ENCODE measurements at places on chromosomes 7 and 10. TPM values are rescaled to one million over a fixed set of nuclear protein-coding genes. Genes with fewer than 3 reads are reported as not detected.

Gene HOXA3
- total RNA-seq = not detected

DNA sequence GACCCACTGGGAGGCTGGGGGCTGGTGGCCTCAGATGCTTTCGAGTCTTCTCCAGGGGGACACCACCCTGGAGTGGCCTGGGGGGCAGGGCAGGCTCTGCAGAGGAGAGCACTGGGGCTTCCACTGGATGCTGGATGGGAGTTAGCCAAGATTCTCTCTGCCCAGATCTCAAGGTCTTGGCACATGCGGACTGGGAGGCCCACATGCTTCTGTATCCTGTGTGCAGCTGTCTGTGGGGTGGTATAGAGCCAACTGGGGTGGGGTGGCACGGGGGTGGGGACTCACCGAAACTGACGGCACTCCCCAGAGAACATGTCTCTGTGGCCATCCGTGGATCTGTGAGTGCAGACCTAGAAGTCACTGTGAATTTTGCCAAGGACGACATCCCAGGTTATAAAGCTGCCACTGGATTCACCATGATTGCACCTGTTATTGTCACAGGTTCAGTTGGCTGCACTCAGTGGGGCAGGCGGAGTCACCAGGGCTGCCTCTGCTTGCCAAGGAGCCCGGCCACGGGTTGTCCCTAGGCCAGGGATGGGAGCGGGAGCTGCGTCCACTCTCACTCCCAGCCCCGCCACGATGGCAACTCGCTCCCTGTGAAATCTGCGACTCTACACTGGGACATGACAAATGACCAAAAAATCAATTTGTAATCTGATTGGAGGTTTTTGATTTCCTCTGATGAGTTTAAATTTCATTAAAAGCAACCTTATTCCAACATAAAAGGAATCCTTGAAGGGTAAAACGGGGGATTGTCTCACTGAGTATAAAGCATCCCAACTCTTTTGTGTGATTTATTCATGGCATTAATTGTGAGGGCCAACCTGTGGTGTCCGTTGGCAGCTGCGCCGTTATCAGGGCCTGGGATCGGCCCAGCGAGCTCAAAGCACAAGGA lies 131.3 kb downstream of the EBF3 start:
- no peak for DNase-seq

GRCh38 chr7:99829524-99830160 lies 1.8 kb downstream of the CYP3A43 start:
- no peak for DNase-seq

DNA sequence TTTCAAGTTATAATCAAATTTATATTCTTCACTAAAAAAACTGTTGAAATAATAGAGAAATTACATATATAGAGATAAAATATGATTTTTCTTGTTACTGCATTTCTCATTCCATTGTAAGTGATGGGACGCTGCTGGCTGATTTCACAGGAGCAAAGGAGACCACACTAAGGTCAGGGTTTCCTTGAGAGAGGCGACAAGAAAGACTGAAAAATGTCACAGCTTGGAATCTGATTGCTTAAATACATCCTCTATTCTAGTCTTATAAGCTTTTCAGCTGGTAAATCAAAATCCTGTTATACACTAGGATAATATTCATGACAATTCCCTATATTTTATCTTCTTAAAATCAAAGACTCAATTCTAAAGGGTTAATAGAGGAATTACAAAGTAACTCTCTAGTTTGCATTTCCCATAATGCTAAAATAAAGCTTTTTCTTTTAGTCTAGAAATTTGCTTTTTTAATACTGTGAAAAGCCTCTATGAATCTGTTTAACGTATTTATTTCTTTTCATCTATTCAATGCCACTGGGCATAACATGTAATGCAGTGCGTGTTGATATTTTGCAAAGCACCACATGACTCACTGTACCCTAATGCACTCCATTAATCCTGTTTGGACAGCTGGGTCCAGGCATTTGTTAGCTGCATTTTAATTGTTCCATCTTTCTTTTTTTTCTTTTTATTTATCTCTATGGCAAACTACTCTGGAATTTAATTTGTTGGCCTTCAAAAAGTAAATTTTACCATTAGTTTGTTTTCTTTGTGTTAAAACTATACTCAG lies 81.7 kb downstream of the RNF32 start:
- no peak for DNase-seq

Measured in activated T-cell treated with anti-CD3 and anti-CD28 coated beads, Interleukin-2, amount 50 U/mL, for 72 hours (primary cell).